SJSA1 (cell line): ENCODE measurements at places on chromosomes 1 and 21.
A peak's percentile ranks its signal among the peaks of the same experiment; 100 is the strongest.

GRCh38 chr1:30860320-30860652 lies 48.3 kb downstream of the SDC3 start:
- DNase-seq: no peak

DNA sequence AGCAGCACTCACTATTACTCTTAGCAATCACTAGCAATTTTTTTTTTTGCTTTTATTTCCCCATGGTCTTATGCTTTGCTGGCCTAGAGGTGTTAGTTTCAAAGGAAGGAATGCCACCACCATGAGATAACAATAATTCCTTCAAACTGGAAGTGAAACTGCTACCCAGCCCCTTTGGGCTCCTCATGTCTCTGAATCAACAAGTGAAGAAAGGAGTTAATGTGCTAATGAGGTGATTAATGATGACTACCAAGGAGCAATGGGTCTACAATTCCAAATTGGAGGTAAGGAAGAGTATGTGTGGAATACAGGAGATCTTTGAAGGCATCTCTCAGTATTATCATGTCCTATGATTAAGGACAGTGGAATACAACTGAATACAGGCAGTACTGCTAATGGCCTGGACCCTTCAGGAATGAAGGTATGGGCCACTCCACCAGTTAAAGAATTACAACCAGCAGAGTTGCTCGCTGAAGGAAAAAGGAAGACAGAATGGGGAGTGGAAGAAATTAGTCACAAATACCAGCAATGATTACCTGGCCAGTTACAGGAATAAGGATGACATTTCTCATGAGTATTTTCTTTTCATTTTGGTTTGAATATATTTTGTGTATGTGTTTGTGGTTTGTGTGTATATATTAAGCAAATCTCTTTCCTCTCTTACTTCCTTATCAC lies 652.9 kb downstream of the ADGRL2 start:
- DNase-seq: no peak

DNA sequence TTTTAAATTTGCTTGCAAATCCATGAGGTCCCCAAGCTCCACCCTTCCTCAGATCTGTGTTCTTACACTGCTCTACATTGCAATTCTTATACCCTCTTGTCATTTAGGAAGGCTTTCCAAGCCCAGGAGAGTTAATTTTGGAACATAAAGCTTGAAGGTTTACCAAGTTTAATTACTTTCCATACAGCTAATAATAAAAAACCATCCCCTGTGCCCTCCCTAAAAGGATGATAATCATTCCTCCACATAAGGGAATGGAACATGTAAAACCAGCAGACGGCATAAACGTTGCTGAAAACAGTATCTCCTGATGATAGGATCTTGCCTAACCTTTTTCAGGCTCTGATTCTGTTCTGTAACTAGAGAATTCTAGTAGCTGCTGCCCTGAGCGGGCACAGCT lies 23.9 kb upstream of the SIPA1L2 start:
- no peak for DNase-seq

DNA sequence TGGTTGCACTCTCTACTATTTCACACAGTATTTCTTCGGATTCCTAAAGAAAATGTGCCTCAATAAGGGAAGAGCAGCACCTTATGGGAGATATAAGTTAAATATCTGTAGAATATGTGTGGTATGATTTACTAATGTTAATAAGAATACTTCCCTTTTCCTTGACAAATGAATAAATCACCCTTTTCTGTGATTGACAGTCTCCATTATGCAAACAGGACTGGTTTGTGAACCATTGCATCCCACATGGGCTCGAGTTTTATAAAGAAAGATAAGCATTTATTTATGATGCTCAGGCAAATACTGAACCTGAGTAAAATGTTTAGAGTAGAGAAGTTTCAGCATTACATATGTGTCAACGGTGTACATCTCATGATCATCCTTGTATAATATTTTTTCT lies 587.7 kb upstream of the BRINP3 start:
- no peak for DNase-seq

DNA sequence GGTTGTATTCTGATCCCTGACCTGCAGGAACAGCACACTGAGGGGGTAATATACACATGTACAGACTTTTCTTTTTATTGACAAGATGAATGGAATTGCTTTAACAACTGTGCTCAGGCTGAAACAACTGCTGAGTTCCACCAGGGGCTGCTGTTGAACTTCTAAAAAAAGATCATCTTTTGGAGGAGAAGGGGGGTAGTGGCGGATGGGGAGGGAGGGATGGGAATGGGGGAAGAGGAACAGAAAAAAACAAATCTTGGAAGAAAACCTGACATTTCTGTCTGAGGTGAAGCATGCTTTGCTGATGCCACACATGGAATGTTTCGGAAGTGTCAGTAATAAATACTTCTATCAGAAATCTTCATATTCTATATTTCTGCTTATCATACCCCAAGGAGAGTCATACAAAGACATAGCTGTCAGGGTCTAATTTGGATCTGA lies 75.0 kb downstream of the RWDD3 start:
- peak; percentile 28 for DNase-seq

- DNase-seq: no peak
These were observed 88.8 kb upstream of the PDE4B start for GRCh38 chr1:65703853-65704252.

GRCh38 chr21:30800605-30801004 lies 12.5 kb downstream of the KRTAP8-1 start:
- DNase-seq: no peak

DNA sequence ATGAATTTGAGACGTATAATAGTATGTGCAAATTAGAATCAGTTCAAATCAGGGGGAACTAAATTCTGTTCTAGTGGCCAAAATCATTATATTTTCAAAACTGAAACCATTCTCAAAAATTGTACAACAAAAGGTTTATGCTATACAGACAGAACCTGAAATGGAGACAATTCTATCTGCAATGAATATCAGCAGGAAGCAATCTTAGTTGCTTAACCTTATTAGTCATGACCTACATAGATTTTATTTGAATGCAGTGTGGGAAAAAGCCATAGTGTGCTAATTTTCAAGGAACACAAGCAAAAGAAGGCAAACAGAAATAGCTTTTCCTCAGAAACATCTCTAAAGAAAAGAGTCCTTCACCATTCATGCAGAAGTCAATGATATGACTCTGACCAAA lies 6.5 kb downstream of the AK5 start:
- no peak for DNase-seq

- no peak for DNase-seq
These were observed 402.8 kb downstream of the PCP4 start for GRCh38 chr21:40270047-40270446.

DNA sequence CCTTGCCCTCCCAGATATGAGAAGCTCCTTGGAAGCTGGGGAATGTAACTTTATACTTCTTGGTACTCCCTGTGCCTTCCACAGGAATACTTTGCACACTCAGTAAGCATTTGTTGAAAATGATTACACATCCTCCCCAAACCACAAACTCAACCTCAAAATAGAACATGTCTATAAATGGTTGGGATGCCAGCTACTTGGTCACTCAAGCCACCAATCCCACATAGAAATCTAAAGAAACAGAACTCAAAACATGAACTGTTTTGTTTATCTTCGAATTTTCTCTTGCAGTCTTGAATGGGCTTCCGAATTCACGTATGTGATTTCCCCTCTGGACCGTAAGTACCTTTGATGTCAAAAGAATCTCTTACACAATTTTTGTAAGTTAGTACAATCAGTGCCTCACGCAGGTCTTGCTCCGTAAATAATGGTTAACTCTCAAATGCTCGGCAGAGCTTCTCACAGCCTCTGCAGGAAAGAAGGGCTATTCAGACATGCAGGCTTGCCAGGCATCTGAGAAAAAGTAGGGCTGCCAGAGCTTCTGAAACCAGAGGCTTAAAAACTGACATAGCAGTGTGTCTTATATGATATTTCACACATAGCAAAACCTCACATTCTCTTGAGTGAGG lies 26.9 kb downstream of the SORT1 start:
- peak; percentile 90 for DNase-seq

DNA sequence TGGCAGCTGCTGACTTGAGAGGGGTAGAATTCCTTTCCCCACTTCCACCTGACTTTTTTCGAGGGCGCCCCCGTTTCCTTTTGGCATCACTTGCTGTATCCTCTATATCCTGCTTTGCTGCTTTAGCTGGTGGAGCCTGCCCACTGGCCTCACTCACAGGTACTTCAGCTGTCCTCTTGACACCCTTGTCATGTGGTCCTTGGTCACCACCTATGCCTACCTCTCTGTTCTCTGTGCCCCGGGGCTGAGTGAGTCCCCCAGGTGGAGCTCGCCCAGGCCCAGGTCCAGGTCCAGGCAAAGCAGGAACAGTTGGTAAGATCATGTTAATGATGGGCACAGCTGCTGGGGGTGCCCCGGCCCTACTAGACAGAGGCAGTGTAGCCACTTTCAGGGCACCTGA lies 4.5 kb downstream of the RFX5 start:
- DNase-seq: no peak

DNA sequence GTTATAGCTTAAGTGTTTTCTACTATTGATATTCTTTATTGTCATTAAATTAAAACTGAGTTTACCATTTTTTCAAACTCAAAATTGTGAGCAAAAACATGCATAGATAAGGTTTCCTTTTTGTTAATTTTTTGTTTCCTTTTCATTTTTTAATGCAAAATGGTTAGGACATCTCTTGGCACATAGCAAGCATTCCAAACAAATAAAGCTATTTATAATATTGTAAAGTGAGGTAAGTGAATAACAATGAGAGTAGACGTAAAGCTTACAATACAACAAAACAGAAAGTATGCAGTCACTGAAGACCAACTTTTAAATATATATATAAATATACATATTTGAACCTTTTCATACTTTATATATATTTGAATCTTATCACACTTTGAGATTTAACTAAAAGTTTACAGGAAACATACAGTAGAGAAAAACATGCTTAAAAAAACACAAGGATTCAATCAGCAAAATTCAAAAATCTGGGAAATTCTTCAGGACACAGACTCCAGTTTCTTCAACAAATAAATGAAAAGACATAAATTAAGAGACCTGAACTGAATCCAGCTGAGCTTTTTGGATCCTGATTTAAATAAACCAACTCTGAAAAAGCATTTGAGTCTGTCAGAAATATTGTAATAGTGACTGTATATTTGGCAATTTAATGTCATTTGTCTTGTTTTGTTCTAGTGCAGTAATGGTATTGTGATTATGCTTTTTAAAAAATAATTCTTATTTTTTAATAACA lies 67.5 kb upstream of the SAMSN1 start:
- DNase-seq: no peak

DNA sequence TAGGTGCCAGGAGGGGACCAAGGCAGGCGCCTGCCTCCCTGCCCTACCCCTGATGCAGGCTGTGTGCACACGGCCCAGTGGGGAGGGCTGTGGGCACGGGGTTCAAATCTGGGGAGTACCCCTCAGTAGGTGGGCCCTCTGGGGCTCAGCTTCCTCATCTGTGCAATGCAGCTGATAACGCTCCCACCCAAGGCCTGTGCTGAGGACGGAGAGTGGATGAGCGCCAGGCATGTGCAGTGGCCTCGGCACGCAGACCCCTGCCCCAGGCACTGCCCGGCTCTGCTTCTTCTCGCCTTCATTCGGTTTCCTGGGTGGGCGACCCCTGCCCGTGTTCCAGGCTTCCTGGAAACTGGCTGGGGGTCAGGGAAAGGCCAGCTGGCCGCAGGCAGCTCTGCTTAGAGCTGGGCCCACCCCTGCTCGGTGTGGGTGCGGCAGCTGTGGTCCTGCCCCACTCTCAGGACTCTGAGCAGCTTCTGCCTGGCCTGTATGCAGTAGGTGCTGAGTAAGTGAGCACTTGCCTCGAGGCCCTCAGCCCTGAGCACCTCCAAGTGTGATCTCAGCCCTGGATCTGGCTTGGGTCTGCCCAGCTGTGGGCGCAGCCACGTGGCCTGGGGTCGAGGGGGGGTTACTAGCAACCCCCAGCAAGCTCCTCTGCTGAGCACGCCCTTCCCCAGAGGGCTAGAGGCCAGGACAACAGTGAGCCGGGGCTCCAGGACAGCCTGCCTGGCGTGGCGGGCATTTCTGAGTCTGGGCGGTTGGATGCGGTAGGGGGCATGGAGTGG lies 11.9 kb upstream of the TNFRSF14 start:
- no peak for DNase-seq

GRCh38 chr1:41868241-41868998 lies 50.3 kb downstream of the HIVEP3 start:
- no peak for DNase-seq

DNA sequence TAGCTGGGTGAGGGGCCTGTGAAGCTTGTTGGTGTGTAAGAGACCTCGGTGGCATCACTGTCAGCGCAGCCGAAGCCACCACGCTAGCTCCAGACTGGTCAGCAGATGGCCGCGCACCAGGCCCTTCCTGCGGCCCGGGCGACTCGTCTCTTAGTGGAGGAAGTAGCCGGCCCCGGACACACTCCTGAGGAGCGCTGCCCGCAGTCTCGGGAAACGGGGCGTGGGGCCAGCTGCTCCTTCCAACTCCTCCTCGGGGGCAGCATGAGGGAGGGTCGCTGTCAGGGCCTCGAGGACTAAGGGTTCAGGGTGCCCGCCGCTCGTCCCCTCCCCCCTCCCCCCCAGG lies 20.4 kb downstream of the H3-3A start:
- DNase-seq: peak; percentile 62

- no peak for DNase-seq
These were observed 141.3 kb downstream of the SPATA46 start for GRCh38 chr1:162235241-162235800.

DNA sequence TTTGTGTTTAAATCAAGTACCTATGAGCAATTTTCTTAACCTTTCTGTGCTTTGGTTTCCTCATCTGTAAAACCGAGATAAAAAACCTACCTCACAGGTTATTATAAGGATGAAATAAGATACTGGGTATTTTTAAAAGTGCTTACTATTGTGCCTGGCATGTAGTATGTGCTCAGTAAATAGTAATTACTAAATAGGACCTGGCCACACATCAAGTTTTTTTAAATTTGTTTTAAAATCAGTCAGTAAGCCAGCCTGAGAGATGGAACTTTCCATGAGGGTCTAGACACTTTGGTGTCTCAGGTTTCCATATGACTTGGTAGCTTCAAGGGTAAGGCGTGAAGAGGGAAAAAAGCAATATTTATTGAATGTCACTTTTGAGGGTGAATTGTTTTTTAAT lies 7.0 kb upstream of the ATF3 start:
- DNase-seq: no peak

- peak; percentile 33 for DNase-seq
These were observed 26.2 kb upstream of the C1orf105 start for GRCh38 chr1:172394141-172394751.

GRCh38 chr1:81547912-81548303 lies 252.8 kb upstream of the ADGRL2 start:
- DNase-seq: no peak

- DNase-seq: no peak
These were observed 38.2 kb downstream of the CD46 start for GRCh38 chr1:207789792-207790787.

GRCh38 chr1:116586741-116587143 lies 15.9 kb upstream of the CD58 start:
- no peak for DNase-seq

GRCh38 chr1:184533915-184534314 lies 147.1 kb downstream of the C1orf21 start:
- no peak for DNase-seq

GRCh38 chr1:77015748-77016341 lies 148.6 kb downstream of the ST6GALNAC5 start:
- no peak for DNase-seq

DNA sequence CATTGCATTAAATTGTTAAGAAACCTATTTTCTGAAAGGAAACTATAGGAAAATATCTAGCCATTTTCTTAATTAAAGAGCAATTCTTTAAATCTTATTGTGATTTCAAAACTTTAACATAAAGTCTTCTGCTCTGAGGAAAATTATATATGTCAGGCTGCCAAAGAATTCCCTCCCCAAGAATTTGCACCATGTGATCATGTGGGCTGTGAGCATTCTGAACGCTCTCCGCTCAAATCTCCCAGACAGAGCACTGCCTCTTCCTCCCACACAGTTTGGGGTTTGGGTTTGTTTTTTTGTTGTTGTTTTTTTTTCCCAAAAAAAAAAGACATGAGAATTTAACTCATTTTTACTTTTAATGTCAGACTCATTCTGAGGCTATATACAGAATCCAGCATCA lies 155.9 kb upstream of the PALMD start:
- DNase-seq: no peak
